ENCODE measurements at places on chromosomes 13 and 19.
A peak's percentile ranks its signal among the peaks of the same experiment; 100 is the strongest.

GRCh38 chr13:100336795-100337516, 248.1 kb downstream of the PCCA start:
- DNase-seq: no peak

DNA sequence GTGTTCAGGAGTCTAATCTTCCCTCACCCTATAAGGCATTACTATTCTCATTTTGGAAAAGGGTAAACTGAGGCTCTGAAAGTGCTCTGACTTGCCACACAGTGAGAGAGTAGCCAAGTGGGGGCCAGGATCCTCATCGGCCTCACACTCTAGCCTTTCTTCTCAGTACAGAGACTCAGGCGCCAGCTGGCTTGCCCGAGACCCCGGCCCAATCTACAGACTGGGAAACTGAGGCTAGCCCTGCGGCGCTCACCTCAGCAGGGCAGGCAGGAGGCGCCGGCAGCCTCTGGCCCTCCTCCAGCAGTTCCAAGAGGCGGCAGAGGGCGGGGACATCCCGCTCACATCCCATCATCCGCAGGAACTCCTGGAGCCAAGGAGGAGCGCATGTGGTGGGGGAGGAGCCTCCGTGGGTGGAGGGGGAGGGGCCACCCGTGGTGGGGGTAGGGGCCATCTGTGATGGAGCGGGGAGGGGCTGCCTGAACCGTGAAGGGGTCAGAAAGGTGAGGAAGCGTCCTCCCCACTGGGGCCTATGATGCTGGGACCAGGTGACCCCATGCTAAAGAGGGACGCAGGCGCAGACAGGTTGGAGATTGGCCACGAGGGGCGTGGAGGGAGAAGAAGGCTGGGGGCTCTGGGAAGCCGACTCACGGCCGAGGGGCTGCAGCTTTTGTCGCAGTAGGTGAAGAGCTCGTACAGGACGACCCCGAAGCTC, 8.7 kb upstream of the INSL3 start:
- peak; percentile 90 for DNase-seq

- no peak for DNase-seq
Observed at GRCh38 chr13:72255908-72256307, 388.9 kb upstream of the DACH1 start.

DNA sequence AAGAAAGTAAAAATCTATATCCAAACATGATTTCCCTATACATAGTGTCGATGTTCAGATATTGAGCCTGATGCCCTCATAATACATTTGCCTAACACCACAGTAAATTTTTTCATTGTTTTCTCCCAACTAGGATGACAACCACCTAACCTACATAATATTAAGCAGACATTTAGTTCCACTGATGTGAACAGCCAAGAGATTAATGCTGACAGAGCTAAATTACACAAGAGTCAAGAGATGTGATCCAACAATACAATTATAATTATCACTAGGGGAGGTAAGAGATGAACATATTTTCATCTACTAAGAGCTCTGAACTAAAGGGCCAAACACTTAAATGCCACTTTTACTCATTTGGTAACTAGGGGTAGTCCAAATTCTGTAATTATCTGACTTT, 145.9 kb downstream of the DACH1 start:
- DNase-seq: no peak

- no peak for DNase-seq
Observed at GRCh38 chr19:53374288-53374687, 8.8 kb downstream of the ZNF525 start.

DNA sequence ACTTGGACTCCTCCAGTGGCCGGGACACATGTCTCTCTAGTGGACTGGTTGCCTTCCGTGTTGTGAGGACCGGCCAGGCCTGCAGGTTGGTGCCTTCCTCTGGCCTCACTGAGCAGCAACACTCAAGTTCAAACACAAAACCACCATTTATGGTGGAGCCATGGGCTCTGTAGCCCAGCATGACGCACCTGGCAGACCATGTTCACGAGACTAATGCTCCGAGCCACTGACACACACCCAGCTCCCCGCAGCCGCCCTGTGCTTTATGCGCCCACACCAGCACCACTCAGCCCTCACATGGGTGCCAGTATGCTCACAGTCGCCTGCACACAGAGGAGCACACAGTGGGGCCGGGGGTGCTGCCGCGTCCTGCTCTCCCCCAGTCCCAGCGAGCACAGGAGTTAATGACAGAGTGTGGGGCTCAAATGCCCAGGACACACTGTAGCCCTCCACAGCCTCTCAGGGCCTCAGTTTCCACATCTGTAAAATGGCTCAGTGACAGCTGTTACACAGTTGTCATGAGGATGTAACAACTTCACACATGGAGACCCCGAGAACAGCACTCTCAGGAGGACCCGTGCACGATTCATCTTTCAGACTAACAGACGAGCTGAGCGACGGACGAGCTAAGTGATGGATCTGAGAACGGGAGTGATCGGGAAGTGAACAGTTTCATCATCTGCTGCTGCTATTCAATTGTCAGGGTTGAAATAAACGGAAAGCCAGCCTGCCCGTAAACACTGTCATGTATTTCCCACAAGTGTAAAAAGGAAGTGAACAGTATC, 7.8 kb downstream of the GAS6 start:
- no peak for DNase-seq

GRCh38 chr19:38663156-38663651, 15.8 kb downstream of the ACTN4 start:
- DNase-seq: no peak

DNA sequence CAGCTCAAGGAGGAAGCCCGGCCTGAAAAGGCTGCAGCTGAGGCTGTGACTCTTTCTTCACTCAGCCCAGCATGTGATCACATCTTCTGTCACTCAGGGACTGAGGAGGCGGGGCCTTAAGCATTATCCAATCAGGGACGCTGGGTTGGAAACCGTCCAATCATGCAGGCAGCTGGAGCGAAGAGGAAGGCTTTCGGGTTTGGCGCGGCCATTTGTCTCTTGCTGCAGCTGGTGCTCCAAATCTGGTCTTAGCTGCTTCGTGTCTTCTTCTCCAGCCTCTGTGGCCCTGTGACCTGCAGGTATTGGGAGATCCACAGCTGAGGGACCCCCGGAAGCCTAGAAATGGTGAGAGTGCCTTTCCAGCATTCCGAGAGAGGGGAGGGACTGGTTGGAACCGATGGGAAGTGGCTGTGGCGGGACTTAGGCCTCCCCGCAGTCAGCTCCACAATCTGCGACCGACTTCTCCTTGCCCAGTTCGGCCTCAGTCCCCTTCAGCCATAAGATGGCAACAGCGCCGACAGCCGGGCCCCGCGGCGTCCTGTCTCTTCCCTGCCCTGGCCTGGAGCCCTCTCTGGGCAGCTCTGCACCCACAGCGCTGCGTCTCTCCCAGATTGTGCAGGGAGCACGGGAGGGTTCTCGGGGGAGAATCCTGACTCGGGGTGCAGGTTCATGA, at the start of gene ZNF90:
Gene ZNF90 (plus strand): TSS at position 210 of the 673 bp plus-strand sequence. CDS start 133 bp downstream, at position 343.
- DNase-seq: peak; percentile 98

- DNase-seq: no peak
Observed at GRCh38 chr19:43674596-43674995, 4.6 kb upstream of the PLAUR start.

DNA sequence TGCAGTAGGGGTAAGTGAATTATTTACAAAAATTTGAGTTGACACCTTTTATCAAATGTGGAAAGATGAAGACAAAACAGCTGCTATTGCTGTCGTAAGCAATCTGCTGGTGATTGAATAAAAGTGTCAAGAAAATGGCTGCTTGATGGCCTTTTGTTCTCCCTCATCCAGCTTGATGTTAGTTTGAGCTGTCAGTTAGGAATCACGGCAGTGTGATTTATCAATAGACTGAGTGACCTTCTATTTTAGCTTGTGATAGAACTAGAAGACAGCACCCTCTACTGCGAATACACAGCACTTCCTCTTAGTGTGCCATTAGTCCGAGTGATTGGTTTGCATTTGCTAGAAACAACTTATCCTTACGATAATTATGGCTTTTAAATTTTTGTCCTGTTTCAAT, 76.3 kb downstream of the MZT1 start:
- DNase-seq: no peak

DNA sequence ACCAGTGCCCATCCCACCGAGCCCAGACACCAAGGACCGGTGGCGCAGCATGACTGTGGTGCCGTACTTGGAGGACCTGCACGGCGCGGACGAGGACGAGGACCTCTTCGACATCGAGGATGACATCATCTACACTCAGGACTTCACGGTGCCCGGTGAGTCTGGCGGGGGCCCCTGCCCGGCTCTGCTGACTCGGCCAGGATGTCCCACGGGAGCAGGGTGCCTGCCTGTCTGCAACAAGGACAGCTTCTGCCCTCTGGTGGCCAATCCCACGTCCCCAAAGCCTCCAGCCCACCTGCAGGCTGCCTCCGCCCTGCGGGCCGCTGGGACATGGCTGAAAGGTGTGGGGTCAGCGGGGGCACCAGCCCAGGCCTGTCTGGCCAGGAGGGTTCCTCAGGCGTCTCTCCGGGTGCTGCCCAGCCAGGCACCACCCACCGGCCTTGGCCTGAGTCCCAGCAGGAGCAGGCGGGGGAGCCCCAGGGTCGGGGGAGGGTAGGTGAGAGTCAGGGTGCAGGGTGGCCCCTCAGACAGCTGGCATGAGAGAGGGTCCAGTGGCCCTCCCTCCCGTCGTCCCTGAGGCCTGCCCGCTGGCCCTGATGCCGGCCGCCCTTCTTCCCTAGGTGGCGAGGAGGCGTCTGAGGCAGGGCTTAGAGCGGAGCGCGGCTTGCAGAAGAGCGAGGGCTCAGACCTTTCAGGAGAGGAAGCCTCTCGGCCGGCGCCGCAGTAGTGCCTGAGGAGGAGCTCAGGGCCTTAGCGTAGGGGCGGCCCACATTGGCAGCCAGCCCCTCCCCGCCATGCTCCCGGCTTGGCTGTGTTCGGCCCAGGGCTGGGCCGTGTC, 14.6 kb downstream of the CBARP start:
- no peak for DNase-seq

GRCh38 chr19:17658666-17659065, 29.5 kb downstream of the UNC13A start:
- DNase-seq: no peak

All from T47D (cell line).